ENCODE measurements at places on chromosomes 11 and 22.

- DNase-seq, result no peak
Measured at GRCh38 chr22:20738394-20739089, 35.4 kb upstream of the SERPIND1 start.

GRCh38 chr22:11325767-11326166 is 4202.2 kb upstream of the OR11H1 start:
- no peak for DNase-seq

GRCh38 chr11:95337972-95338429 is 107.0 kb upstream of the SESN3 start:
- no peak for DNase-seq

DNA sequence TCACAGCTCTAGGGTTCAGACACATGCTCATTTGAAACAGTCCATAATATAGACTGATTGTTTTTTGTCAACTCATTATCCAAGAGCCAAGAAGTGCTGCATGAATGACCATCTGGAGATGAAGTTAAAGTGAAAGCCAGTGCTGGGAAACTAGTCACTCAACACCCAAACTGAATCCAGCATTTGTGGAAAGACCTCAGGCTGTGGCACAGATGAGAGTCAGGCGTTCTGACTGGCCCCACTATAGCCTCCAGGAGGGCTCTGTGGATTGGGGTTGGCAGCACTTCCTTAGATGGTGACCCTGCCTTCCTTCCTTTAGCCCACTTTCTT is 2.1 kb downstream of the FEZ1 start:
- DNase-seq, result no peak

- no peak for DNase-seq
Measured at GRCh38 chr11:35501776-35502175, 23.6 kb downstream of the PAMR1 start.

DNA sequence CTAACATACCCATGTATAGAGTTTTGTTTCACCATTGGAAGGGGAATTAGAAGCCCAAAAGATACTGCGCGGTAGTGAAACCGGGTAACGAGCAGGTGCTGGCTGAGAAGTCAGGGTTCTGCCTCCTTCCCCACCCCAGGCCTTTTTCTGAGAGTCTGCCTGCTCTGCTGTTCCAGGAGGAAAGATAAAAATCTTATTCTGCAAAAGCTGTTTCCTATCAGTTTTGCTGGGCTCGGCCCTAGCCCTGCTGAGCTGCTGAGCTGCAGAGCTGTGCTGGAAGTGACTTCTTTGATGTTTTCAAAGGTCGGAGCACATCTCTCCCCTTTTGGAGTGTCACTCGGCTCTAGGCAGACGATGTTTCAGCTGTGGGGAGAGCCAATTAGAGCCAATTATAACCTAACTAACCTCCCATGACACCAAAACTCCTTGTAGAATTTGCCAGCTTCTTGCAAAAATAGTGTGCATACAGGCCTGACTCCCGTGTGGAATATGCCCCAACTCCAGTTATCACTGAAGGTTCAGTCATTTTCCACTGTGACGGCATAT is 59.4 kb downstream of the SPATA19 start:
- DNase-seq, result no peak

GRCh38 chr22:37675930-37676735 is 697 bp downstream of the LGALS1 start:
- DNase-seq, result no peak

DNA sequence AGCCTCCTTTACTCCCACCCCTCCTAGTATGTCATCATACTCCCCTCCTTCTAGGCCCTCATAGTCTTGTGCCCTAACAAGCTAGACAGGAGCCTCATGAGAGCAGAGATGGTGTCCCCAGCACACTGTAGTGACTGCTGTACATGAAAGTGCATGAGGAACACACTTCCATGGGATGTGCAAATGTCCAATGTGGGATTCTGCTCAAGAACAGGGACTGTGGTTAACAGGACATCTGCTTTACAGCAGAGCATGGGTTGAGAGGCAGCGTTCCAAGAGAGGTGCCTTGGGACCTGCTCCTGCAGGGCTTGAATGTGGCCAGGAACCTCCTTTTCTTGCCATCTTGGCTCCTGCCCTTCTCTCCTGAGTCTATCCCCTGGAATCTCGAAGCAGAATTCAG is 45.3 kb downstream of the HIRA start:
- no peak for DNase-seq
